ENCODE measurements at places on chromosomes 5 and 9.

DNA sequence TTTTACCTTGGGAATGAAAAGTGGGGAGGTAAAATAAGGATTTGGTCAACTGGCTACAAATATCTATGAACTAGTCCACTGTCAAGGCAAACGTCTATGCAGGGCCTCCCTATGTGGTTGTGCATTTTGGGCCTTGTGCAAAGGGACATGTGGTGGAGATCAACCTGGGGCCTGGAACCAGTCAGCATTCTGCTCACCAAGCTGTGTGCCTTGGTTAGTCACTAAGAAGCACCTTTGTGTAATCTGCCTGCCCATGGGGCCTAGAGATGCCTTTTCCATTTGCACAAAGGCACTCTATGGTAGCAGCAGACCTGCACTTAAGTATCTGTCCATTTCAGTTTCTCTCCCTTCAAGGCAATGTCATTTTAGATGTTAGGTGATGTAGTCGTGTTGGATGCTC is 184.0 kb downstream of the GNAQ start:
- no peak for DNase-seq

- DNase-seq, result no peak
These were observed 245.9 kb downstream of the SH3GL2 start for GRCh38 chr9:17824616-17825264.

GRCh38 chr5:120605325-120606079 is 141.4 kb downstream of the PRR16 start:
- DNase-seq, result no peak

DNA sequence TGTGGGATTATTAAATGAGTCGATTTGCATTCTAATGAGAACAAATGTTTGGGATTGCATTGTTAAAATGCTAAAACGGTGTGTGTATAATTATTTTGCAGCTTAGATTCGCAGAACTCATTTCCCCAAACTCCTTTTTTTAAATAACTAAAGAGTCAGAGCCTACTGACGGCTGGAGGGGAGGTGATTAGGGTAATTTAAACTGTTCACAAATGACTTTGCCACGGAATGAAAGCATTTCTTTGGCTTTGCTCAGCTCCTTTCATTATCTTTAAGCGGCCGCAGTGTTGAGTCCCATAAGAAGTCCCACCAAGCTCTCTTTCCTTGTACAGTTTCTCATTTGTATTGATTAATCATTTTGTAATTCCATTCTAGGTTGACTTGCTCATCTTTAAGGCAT is 1632.8 kb downstream of the MAT2B start:
- DNase-seq, result no peak

DNA sequence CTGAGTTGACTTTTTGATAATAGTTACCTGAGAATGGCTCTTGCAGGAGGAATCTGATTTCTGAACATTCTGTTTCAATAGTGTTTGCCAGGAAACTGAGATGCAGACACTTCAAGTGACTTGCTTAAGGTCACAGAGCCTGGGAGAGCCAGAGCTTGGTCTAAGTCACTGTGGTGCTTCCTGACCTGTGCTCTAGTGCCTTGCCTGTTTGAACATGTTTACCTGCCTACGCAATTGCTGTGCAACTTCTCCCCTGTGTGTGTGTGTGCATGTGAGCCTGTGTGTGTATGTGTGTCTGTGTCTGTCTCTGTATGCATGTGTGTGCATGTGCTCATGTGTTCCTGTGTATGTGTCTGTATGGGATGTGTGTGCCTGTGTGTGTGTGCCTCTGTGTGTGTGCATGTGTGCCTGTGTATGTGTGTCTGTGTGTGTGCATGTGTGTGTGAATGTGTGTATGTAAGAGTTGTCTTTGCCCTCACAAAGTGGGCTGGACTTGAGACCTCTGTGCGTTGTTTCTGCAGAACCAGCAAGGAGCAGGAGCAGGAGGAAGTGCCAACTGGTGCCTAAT is 185.8 kb downstream of the GADD45G start:
- DNase-seq, result no peak

- DNase-seq, result no peak
These were observed 58.8 kb downstream of the SLC1A1 start for GRCh38 chr9:4548811-4549725.

GRCh38 chr5:175872287-175873087 is 1.1 kb downstream of the CPLX2 start:
- no peak for DNase-seq

GRCh38 chr9:127119320-127119709 is 3.1 kb downstream of the ANGPTL2 start:
- DNase-seq, result no peak

GRCh38 chr5:175521313-175521833 is 43.0 kb downstream of the SFXN1 start:
- DNase-seq, result no peak

DNA sequence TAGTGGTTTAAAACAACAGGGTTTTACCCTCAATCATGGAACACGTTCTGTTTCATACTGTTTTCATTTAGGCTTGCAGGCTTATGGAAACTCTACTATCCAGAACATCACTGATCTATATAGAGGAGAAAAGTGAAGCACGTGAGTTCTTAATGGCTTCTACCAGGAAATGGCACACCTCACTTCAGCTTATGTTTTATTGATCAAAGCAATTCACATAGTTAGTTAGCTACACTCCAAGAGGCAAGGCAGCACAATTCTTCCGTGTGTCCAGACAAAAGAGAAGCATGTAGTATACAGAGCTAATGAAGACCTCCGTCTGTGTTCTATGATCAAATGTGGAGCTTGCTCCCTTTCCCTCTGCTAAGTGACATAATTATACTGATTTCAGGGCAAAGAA is 353.3 kb upstream of the CD180 start:
- DNase-seq, result no peak

GRCh38 chr9:72826996-72827949 is 125.6 kb downstream of the ALDH1A1 start:
- no peak for DNase-seq

DNA sequence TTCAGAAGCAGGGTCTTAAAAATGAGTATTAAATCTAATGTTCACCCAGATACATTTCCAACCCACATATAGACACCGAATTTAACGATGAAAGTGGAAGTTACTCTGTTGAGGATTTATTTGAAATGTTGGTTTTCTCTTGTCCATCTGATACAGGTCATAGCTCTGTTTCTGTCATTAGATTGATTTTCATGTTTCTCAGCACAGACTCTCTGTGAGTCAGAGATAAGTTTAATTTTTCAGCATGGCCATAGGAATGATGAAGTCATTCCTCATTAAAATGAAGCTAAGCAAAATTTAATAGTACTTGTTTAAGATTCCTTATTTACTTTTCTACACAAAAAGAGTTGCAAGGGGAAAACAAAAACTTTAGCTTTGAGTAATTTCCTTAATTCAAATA is 38.8 kb downstream of the GHR start:
- no peak for DNase-seq

GRCh38 chr5:52603778-52604554 is 183.8 kb upstream of the ITGA1 start:
- no peak for DNase-seq

DNA sequence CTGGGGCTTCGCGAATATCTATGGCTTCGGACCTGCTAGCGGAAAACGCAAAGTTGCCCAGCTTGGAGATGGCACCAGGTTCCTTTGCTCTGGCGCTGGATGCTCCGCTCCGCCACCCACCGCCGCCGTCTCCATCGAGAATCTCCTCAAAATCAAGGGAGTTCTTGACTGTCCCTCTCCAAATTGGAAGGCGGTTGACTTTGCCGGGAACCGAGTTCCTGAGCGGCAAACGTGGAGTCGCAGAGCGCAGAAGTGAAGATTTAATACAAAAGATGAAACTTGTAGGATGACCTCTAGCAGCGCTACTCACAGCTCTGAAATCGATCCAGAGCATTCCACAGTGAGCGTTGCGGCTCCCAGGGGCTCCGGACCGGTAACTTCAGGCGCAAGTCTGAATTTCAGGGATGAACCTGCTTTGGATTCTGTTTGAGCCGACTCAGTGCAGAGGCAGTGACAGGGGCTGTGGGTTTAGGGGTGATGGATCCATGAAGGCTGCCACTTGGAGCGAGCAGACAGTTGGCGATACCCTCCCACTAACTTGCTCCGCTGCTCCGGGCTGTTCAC is 1641.5 kb upstream of the C9orf72 start:
- no peak for DNase-seq

DNA sequence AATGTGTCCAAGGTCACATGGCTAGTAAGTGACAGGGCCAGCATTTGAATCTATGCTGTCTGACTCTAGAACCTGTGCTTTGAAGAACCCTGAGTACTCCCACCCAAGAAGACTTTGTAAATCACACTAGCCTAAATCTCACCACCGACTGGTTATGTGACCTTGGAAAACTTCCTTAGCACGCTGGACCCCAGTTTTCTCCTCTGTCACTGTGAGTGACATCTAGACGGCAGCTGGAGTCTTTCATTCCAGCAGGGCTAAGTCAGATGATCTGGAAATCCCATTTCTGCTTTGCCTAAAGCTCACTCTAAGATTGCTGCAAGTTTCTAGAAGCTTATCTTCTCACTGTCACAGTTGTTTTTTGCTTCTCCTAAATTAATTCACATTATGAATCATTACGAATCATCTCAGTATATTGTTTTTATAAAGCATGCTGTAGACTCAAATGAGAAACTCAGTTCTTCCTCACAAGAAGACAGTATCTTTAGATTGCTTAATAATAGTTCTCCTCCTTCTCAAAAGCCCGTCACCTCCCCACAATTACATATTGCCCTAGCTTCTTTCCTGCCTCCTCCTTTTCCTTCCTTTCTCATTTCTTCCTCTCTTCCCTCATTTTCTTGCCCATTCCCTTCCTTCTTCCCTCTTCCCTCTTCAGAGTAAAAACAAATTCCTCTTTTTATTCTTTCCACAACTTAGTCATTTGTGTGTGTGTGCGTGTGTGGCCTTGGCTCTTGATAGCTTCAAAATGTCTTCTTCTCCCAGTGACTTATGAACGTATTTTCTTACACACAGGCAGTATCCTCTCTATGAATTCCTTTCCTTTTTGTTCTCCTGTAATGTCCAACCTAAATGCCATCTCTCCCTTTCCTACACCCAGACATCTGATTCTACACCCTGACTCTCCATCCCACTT is 16.8 kb downstream of the ALDOB start:
- DNase-seq, result no peak

GRCh38 chr5:171648279-171649074 is 137.1 kb upstream of the SMIM23 start:
- DNase-seq, result no peak

GRCh38 chr5:34802834-34803563 is 36.0 kb upstream of the TTC23L start:
- no peak for DNase-seq

GRCh38 chr5:166750376-166750775 is 1541.1 kb upstream of the WWC1 start:
- DNase-seq, result no peak

- no peak for DNase-seq
These were observed 39.3 kb upstream of the IPPK start for GRCh38 chr9:92709240-92709639.

DNA sequence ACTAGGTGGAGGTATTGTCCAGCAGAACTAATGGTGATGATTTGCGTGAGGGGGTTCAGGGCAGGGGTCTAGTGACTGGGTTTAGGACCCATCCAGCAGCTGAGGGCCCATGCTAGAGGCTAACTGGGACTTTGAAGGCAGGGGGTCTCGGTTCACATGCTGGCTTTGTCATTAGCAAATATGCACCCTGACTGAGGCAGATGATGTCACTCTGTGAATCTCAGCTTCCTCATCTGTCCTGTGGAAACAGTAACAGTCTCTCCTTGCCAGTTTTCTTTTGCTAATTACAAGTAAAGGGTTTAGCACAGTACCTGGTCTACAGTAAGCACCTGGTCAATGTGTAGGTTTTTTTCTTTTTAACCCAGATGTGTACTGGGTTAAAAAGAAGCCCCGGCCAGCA is 5.2 kb downstream of the SH2D3C start:
- DNase-seq, result no peak

DNA sequence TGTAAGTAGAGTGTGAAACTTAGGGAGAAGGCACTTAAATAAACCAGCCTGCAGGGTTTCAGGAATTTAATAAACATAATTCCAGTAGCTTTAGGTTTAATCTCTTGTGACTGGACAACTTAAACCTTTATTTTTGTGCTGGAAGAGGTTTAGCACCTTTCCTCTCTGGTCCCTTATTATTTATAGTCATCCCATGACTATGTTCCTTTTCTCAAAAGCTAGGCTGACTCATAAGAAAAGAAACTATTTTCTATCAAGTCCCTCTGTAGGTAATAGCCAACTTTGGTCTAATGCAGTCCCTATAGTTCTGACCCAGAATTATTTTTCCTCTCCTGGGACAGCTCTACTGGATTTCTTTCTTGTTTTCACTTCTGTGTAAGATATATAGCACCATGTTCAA is 588.9 kb downstream of the NR2F1-AS1 start:
- no peak for DNase-seq

DNA sequence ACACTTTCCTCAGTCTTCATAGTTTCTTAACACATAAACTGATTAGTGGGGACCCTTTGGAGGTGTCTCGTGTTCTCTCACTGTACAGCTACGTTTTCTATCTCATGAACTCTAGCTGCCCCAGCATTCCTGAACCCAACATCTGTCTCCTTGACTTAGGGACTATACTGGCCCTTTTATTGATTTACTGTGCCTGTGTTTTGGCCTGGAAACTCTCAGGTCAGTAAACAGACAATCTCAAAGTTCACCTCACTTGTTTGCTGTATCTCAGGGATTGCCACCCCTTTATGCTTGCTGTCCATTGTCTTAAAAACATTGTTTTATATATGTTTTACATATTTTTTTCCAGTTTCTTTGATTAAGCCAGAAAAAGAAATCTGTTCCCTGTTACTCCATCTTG is 222.8 kb downstream of the FAM170A start:
- no peak for DNase-seq

DNA sequence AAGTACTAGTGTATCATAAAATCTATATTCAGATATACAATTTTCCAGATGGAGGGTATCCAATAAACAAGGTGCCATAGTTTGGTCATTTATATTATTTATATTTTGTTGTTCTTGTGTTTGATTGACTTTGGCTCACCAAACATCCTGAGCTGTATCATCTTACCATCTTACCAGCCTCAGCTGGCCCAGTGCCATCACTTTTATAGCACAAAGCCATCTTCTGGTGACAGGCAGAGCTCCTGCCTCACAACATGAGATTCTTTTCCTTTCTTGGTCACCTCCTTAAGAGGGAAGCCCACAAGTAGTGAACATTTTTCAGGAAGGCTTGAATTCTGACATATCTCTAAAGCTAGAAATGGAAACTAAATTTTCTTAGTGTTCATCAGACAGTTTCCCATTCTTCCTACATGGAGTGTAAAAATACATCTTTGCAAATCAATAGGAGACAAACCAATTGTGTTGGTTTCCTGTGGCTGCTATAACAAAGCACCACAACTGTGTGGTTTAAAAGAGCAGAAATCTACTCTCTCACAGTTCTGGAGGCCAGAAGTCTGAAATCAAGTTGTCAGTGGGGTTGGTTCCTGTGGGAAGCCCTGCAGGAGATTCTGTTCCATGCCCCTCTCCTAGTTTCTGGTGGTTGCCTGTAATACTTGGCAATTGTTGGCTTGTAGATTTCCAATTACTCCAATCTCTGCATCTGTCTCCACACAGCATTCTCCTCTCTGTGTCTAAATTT is 341.8 kb downstream of the MAN2A1 start:
- DNase-seq, result no peak

GRCh38 chr5:138946241-138946623 is 71.1 kb upstream of the LRRTM2 start:
- no peak for DNase-seq

- no peak for DNase-seq
These were observed 63.9 kb upstream of the OR2K2 start for GRCh38 chr9:111393971-111394370.

- no peak for DNase-seq
These were observed 403.7 kb upstream of the DAP start for GRCh38 chr5:11164531-11165294.
